Omental fat pad (tissue), 4 donors: ENCODE measurements at places on chromosomes 11 and 22. TPM values are rescaled to one million over a fixed set of nuclear protein-coding genes. Genes with fewer than 3 reads are reported as not detected.

DUSP18 gene
- 5.8 TPM for total RNA-seq

DNA sequence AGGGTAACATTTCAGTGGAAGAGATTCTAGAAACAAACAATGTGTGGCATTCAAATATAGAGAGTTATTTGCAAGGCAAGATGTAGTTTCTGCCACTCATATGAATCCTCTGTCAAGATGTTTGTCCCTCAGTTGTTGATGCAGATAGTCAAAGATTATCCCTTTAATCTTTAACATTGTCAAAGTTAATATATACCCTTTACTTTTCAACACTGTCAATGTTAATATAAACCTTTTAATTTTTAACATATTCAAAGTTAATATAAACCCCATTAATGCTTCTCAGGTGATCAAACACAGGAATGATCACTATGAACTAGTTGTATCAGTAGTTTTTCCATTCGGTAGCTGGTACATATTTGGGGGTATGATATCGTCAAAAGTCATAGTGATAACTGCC lies 51.9 kb upstream of the PICALM start:
- no peak for DNase-seq

C11orf87 gene
- total RNA-seq, result 0.12 TPM

DNA sequence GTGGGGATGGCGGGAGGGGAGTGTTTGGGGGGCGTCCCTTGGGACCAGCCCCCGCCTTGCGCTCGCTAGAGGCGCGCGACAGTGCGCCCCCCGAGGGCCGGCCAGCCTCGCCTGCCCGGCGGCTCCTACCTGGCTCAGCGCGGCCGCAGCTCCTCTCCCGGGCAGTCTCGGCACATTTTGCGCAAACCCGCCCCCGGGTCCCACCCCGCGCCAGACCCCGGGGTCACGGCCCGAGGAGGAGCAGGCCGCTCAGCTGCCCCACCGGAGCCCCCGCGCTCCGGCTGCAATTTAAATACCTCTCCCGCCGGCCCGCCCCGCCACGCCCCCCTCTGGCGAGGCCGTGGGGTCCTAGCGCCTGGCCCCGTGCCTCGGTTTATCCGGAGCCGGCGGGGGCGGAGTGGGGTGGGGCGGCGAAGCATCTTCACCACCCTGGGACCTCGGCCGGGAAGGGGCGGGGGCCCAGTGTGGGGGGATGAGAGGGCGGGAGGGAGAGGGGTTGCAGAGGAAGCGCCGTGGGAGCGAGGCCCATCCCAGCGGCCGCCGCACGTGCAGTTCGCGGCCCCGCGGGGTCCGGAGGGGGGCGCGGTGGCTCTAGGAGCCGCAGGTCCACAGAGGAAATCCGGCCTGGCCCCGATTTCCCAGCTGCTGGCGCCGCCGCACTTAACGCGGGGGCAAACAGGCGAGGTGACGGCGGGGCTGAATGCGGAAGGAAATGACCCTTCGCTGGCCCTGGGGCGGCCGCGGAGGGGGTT lies at the start of gene LRRC32:
Gene LRRC32 (minus strand): TSS at position 263 of the 752 bp plus-strand sequence. CDS start 4,793 bp downstream, outside the sequence.
- no peak for DNase-seq

DNA sequence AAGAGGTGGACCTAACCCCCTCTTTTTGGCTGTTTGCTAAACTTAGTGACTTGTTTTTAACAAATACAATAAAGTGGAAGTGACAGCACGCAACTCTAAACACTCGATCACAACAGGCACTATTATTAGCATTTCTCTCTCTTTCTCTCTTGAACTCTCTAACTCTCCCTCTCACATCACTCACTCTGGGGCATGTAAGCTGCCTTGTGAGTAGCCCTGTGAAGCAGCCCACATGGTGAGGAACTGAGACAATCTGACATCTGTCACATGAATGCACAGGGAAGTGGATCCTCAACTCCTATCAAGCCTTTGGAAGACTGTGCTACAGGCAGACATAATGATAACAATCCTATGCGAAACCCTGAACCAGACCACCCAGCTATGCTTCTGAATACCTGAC lies 609.0 kb upstream of the CNTN5 start:
- no peak for DNase-seq

GRCh38 chr22:39528080-39528661 lies 4.4 kb downstream of the RPS19BP1 start:
- DNase-seq, result no peak

DNA sequence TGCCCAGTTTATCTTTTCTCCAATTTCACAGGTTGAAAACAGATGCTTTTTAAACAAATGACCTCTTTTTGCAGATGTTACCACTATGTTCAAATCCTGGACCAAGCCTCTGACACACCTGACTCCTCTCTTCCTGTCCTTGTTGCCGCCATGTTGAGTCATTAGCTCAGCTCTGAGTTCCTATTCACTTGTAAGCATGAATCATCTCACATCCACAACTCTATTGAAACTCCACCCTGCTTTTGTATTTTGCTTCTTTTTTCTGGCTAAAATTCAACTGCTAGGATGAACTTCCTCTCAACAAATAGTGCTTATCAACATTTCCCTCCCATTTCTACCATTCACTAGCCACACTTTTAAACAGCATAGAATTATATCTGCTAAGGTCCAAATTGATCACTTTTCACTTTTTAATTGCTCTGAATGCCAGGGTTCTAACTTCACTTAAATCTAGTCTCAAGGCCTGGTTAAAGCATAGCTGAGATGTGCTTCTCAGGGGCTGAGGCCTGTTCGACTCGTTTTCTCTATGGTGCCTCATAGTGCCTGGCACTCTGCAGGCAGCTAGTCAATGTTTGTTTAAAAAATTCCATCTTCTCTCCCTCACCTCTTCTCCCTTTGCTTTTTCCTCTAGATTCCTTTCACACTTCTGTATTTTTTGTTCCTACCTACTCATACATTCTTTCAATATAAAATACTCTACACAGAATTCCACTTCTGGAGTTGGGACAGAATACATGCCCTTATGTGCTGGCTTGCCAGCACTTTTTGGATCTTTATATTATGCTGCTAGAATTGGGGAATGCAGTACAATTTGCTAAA lies 3.9 kb downstream of the JOSD1 start:
- DNase-seq, result no peak

CHRM1 gene
- not detected for total RNA-seq

DNA sequence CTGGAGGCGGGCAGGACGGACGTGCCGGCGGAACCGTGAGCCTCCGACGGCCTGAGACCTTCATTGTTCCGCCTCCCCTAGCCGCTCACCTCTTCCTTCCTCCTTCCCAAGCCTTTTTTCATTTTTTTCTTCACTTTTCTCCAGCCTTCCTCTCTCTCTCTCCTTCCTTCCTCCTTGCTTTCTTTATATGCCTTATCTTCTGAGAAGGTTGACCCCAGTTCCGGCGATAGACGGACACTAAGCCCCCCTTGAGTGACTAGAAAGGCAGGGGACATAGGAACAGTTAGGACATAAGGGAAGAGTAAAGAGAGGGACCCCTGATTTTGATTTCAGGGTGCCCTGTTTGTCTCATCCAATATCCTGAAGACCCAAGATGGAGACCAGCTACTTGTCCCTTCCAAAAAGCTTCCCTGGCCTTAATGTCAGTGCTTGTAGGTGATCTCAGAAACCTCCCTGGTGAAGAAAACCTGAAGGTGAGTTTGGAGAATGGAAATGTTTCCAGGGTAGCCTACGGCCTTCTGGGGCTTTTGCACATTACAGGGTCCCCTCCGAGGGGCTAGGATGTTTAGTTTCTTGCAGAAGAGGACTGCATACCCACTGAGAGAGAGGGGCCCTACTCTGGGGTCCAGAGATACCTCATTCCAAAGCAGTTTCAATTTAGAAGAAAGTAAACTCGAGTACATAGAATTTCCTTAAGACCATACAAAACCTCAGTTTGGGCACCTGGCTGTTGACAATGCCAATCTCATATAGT lies 3.5 kb downstream of the ADM start:
- DNase-seq, result no peak

NLRP6 gene
- 3.0 TPM for total RNA-seq

- no peak for DNase-seq
These were observed 7.2 kb downstream of the CHKA start for GRCh38 chr11:68113986-68114385.

- no peak for DNase-seq
These were observed 10.3 kb downstream of the KDM4E start for GRCh38 chr11:95035316-95035715.

C1QTNF4 gene
- total RNA-seq, result 1.4 TPM

TSSK2 gene
- 0.79 TPM for total RNA-seq

GRCh38 chr11:14327116-14327515 lies 31.9 kb downstream of the RRAS2 start:
- DNase-seq, result no peak

- no peak for DNase-seq
These were observed 3.0 kb downstream of the CXCR5 start for GRCh38 chr11:118886681-118887111.

DNA sequence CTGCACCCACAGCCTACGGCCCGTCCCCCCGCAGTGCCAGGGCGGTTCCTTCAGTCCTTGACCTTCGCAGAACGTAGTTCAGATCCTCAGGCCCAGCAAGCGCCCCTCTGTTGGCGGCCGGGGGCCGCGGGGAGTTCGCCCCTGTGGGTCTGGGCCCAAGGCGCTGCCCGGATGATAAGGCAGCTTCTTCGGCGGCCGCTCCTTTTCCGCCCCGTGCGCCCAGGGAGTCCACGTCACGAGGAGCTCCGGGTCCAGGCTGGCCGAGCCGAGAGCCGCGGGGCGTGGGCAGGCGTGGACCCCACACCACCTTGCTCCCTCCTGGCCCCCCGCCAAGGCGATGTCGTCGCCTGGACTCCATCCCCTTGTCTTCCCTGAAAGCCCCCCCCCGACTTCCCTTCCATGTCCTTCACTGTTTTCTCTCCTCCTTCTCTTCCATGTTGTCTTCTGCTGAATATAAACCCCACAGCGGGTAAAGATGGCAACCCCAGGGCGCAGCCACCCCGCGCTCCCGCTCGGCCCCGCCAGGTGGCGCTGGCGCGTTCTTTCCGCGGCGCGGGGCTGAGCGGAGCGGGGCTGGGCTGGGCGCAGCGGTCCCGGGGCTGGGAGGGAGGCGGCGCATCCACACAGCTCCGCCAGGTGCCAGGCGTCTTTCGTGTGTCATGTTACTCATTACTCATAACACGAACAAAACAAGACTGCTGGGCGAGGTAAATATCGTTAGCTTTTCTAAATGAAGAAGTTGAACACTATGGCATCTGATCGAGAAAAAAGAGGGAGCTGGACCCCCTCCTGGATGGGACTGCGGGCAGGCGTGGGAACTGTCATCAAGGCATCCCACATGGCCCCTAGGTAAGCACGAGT lies 321.0 kb downstream of the NTM start:
- DNase-seq, result no peak

DNA sequence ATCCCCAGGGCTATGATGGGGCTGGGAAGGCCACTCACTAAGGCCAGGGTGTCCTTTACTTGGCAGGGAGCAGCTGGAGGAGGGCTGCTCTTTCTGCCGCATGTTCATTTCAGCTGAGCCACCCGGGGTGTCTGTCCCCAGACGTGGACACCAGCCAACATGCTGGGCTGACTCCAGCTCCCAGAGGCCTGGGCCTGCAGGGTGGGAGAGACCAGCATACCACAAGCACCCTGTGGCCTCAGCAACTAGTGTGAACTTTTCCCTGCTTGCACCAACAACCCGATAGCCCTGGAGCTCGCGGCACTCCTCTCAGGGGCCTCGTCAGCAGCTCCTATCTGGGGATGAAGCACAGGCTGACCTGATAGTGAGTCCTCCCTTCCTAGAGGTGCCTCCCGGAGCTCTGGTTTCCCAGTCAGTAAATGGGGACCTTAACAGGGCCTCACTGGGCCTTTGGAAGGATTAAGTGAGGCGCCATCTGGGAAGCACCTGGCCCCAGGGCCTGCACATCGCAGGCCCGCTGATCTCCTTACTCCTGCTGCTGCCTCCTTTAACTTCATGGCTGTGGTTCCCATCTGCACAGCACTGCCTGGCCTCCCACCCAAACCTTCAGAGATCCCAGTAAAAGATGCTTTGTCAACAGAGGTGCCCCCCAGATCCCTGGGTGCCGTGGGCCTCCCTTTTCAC lies 83.4 kb downstream of the GALNT18 start:
- no peak for DNase-seq

DNA sequence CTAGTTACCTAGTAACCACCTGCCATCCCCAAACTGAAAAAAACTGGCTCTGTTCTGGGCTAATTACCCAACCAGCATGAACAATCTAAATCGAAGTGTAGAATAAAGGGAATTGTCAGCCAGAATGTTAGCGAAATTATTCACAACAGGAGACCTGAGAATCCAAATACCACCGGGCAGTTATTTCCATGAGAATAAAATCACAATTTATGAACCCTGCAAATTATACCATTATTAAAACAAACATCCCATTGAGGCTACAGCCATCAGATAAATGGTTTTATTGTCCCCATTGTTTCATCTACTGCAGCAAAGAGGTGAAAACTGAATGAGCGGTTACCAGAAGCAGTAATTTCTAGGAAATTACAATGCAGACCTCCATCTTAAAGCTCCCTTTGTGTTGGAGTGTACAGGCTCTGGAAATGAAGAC lies 21.7 kb downstream of the FAM168A start:
- no peak for DNase-seq

DNA sequence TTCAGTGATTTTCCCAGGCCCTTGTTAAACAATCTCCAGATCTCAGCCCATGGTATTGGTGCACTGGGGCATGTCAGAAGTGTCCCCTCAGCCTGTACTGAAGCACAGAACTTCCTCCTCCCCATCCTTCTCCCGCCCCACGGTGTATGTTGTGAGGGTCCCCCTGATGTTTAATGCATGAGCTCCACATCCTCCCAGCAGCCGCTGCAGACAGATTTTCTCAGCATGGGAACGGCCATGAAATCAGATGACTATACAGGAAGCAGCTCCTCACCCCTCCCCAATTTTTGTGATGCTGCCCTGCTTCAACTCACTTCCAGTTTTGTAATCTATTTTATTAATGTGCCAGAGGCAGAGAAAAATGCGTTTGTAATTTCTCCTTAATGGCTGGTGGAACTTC lies 406.0 kb downstream of the MIAT start:
- no peak for DNase-seq

- no peak for DNase-seq
These were observed 1.6 kb downstream of the MAML2 start for GRCh38 chr11:96341211-96342013.

RBFOX2 gene
- total RNA-seq, result 80.7 TPM

LRP4 gene
- total RNA-seq, result 4.3 TPM

DNA sequence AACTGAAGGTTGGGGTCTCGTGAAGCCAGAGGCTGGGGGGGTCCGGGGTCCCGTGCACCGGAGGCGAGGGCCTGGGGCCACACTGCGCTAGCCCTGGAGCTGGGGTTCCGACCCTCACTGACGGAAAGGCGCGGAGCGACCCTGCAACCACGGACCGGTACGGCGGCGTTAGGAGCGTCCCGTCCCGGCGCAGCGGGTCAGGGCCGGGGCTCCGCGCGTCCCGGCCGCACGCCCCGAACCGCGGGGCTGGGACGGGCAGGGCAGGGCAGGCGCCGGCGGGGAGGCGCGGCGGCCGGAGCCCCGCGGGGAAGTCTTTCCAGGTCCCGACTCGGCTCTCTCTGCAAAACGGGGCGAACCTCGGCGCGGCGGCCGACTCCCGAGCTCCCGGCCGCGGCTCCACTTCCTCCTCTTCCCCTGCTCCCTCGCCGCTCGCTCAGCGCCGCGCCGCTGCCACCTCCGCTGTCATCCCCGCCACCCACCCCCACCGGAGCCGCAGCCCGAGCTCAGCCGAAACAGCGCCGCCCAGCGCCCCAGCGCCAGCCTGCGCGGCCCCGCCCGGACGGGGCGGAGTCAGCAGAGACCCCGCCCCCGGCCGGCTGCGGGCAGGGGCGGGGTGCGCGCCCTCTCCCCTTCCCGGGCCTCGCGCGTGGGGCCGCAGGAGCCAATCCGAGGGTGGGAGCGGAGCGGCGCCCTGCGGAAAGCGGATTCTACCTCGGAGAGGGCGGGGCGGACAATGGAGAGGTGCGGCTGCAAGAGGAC lies at the start of gene GDPD5:
Gene GDPD5 (minus strand): TSS at position 509 of the 759 bp plus-strand sequence. CDS start 48,206 bp downstream, outside the sequence.
- DNase-seq, result peak; percentile 50
